ENCODE measurements at places on chromosomes 7 and 10. TPM values are rescaled to one million over a fixed set of nuclear protein-coding genes. Genes with fewer than 3 reads are reported as not detected.

IL6 gene
- total RNA-seq: not detected

ZNF248 gene
- 15.7 TPM for total RNA-seq

GRCh38 chr7:30829471-30829870, 58.3 kb downstream of the MINDY4 start:
- no peaks in the 10 kb centered on the region for H3K27me3 ChIP-seq
- DNase-seq: no peak
- no peaks in the 10 kb centered on the region for H3K36me3 ChIP-seq
- H3K4me1 ChIP-seq: no peaks in the 10 kb centered on the region

TET1 gene
- 1.1 TPM for total RNA-seq

DNA sequence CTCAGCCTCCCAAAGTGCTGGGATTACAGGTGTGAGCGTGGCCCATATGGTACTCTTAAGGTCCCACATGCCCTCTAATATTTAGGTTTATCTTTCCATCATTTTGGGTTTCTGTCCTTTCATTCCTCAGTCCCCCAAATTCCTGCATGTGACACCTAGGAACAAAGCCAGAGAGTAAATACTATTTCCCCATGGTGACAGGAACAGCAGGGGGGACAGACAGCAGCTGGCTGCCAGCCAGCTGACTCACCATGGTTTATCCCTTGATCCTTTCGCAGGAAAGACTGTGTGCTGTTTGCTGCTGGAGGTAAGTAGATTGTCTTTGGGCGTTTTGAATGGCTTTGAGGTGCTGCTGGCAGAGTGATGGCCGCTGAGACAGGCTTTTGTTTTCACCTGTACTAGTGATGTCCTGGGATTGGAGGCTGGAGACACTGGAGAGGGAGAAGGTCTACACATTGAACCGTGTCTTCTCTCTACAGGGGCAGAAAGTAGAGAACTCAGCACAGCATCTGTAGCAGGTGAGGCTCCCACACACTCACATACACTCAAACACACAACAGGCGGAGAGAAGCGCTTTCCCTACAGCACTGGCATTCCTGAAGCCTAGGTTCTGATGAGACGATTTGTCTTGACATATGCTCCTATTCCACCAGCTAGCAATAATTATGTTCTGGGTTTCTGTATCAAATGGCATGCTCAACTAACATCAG, 83.7 kb upstream of the EFCAB10 start:
- H3K36me3 ChIP-seq: peaks cover 17% of the 10 kb centered on the region
- no peak for DNase-seq
- no peaks in the 10 kb centered on the region for H3K27me3 ChIP-seq
- H3K27ac ChIP-seq: no peak overlapping the region
- H3K4me1 ChIP-seq: no peaks in the 10 kb centered on the region

GRCh38 chr10:115992236-115992986, 280.6 kb downstream of the GFRA1 start:
- no peaks in the 10 kb centered on the region for H3K4me1 ChIP-seq
- no peak overlapping the region for H3K4me3 ChIP-seq
- H3K36me3 ChIP-seq: no peaks in the 10 kb centered on the region
- no peak overlapping the region for H3K27ac ChIP-seq
- DNase-seq: no peak

- no peak for DNase-seq
- no peak overlapping the region for H3K27ac ChIP-seq
- H3K4me3 ChIP-seq: no peak overlapping the region
- no peaks in the 10 kb centered on the region for H3K4me1 ChIP-seq
Measured at GRCh38 chr7:81120111-81120510, 201.3 kb upstream of the SEMA3C start.
